ENCODE measurements at places on chromosomes 13 and 19. TPM values are rescaled to one million over a fixed set of nuclear protein-coding genes. Genes with fewer than 3 reads are reported as not detected.

- no peak for DNase-seq
Observed at GRCh38 chr19:40367577-40368434, 19.3 kb downstream of the PLD3 start.

DNA sequence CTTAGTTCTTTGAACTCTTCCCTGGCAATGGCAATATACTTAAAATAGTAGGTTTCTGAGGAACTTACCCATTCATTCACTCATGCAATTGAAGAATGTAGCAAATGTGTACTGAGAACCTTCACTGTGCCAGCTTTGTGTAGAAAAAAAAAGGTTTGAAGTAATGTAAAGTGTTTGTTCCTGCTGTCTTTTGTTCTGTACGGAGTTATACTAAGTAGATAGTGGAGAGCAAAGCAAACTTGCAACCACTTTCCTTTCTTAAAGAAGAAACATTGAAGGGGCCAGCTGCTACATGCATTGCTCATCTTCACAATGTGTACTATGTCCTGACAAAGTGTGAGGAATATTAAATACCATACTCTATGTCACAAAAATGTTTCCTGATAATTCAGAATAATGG, 68.9 kb upstream of the FREM2 start:
- DNase-seq: no peak

DNA sequence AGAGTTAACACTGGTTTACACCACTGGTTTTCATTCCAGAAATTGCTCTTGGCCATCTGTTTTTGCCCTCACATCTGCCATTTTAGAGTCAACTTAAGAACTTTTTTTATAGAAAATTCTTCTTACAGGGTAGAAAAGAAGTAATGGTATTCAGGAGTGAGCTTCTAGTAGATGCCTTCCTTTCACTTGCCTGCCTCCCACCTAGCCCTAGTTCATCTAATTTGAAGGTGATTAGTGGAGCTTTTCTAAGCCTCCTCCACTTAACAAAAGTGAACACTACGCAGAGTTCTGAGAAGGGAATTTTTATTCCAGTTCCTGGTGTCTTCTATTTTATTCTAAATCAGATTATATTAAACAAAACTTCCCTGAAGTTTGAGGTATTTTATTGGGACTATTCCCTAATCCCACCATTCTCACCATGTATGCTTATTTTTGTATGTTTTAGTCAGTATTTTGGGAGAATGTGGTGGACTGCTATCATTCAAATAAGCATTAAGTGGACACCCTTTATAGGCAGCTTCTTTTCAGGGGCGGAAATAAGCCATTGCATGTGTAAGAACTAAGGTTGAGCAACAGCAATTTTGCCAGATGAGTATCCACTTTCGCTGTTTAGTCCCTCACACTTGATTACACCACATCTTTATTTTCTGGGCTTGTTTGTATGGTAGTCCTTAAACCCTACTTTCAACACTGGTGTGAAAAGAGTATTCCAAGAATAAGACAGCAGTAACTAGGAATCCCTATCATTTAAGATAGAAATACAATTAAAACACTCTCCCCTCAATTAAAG, 156.9 kb downstream of the ENOX1 start:
- DNase-seq: no peak

DNA sequence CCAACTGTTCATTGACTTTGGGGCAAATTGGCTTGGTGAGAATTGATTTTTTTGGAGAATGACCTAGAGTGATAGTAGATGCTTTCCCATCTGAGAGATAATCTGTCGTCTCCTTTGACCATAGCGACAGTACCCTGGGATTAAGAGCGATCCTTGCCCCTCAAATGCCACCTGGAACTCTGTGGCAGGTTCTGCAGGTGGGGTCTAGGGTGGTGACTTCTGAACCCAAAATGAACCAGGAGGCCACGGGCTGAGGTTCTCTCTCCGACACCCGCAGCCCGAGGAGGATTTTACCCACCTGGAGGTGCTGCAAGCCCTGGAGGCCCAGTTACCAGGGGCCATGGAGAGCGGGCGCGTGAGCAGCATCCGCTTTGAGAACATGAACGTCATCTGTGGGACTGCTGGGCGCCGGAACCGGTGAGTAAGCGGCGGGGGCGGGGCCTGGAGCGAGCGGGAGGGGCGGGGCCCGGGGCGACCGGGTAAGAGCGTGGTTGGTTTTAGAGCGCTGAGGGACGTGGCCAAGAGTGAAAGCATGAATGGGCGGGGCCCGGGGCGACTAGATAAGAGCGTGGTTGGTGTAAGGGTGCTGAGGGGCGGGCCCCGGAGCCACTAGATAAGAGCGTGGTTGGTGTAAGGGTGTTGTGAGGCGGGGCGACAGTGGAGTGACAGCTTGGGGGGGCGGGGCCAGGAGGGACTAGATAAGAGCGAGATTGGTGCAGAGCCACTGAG, 8.6 kb downstream of the C19orf81 start:
- peak; percentile 89 for DNase-seq

DNA sequence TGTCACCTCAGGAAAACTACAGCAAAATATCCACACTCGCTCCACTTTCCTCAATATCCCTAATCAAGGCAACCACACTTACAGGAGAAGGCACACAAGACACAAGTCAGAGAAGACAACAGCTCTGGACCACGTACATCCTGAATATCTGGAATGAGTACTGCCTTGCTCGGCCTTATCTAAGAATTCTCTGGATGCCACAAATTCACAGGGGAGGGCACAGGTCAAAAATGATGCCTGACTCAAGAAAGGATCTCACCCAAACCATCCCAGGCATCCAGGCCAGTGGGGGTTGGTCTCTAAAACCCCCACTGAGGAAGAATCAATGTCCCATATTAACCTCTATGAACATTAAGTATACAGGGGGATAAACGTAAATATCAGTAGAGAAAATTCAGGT, 29.9 kb downstream of the ATP7B start:
- DNase-seq: no peak

DNA sequence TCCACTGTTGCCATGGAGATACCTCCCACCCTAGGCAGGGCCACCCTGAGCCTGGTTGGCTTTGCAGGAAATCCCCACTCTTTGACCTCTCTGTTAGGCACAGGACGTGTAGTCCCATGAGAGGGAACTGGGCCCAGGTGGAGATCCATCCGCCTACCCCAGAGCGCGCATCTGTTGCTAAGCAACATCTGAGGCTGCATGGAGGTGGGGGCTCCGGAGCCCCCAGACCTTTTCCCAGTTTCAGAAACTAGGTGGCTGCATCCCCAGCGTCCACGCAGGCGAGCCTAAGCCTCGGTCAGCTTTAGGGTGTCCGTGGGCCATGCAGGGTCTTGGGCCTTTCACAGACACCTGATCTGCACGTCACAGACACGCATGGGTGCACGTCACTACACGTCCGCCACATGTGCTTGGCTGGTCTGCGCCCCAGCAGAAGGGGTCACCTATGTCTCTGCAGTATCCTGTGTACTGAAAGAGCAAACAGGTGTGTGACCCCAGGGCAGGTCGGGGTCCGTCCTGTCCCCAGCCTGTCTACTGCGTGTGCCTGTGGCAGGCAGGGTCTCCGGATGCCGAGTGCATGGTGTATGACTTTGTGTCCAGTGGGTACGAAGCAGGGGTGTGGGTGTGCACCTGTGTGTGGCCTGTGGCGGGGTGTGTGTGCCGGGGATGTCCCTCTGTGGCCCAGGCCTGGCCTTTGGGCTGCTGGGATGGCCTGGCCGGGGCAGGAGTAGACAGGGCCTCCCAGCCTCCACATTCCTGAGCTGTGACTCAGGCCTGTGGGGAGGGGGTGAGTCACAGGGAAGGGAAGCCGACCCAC, 4.1 kb upstream of the CIRBP start:
- DNase-seq: no peak

DNA sequence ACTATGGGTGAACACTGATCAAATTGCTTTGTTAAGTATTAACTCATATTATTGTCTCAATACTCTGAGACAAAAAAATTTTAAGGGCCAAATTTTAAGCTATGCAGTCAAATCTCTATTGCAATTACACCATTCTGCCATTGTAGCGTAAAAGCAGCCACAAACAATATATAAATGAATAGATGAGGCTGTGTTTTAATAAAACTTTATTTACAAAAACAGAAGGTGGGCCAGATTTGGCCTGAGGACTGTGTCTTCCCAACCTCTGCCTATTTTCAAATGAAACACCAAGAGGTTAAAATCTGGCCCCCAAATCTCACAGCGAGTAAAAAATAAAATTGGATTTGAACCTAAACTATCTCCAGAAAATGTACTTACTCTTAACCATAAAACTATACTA, 51.7 kb downstream of the MBD3L2B start:
- no peak for DNase-seq

DNA sequence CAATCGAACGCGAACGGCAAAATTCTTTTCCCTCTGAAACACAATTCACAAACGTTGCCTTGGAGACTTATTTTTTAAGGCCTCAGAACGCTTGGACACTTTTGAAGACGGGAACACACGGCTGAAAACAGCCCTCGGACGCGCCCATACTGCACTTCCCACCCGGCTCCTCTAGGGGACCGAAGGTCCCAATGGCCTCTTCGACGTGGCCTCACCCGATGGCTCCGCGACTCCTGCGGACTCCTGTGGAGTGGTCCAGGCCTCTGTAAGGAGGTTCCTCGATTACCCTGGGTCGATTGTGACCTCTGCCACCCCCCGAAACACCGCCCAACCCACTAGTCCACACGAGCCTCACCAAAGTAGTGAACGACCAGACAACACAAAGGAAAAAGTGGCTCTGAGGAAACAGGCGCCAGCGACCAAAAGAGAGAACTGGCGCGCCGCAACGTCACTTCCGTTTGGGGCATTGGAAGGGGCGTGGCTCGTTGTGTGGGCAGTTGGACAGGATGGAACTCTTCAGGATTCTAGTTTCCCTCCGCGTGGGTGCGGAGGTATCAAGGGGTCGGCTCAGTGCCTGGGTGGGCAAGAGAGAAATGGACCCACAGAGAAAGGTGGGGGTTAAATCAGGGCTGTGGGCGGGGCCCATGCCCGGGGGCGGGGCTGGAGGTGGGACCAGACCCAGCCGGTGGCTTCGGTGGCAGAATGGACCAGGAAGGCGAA, at the start of gene ZNF560:
Gene ZNF560 (minus strand): TSS at position 434 of the 720 bp plus-strand sequence. CDS start 23,303 bp downstream, outside the sequence.
- DNase-seq: no peak

- no peak for DNase-seq
Observed at GRCh38 chr19:11781295-11782057, 14.7 kb downstream of the ZNF441 start.

GRCh38 chr19:4067396-4068046, 822 bp upstream of the ZBTB7A start:
- no peak for DNase-seq

- no peak for DNase-seq
Observed at GRCh38 chr13:44974056-44974793, 15.0 kb downstream of the NUFIP1 start.

DNA sequence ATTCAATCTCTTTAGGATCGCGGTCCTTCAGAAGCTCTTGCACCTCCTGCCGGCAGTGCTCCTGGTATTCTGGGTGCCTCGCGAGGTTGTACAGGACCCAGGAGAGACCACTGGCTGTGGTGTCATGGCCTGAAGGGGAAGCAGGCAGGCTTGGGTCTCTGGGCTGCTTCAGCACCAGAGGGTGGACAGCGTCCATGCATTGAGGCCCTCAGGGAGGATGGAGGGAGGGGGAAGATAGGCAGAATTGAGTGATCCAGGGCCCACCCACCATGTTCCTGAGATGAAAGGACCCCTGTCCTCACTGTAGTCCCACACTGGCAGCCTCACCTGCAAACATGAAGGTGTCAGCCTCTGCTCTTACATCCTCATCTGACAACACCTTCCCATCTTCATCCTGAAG, 17.9 kb upstream of the OR10H5 start:
- DNase-seq: no peak

DNA sequence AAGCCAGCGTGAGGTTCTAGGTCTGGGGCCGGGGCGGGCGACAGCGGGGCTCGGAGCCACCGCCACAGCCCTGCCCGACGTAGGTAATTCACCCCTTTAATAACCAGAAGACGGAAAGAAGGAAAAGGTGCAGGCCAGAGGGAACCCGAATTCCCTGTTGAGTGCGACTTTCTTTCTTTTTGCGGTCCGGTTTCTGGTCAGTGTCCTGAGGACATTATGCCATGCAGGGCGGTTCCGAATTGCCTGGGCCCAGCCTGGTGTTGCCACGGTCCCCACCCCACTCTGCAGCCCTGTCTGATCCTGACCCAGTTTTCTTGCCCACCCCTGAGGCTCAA, 18.4 kb upstream of the TFDP1 start:
- DNase-seq: no peak

- no peak for DNase-seq
Observed at GRCh38 chr19:11418549-11419506, at the start of gene RGL3. Gene RGL3 (minus strand): TSS chr19:11419314. CDS start chr19:11419278, 36 bp downstream.

DNA sequence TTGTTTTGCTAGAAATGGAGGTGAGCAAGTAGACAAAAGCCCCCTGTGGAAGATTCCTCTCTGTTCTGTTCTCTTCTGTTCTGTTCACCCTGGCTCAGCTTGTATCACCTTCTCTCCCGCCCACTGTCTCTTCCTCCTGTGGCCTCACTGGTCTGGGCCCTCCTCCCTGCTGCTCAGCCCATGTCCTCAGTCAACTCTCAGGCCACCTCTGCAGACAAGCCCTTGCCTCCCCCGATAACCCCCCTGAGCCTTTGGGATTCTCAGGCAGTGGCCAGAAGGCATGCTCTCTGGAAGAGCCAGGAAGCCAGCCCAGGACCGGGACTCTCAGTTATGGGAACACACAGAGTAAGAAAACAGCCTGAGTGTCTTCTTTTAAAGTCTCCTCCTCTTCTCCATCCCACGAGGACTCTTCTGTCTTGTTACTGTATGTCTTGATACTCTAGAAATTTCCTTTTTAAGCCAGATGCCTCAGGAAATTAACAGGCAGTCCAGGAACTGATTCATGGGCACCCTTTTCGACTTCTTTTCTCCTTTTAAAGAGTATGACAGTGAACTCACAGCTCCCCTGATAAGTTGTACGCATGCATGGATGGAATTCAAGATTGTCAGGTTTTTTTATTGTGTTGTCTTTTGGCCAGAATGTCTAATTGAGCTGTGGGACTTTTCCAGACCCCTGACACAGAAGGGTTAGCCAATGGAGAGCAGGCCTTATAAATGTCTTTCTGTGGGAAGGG, 33.7 kb downstream of the SHISA2 start:
- no peak for DNase-seq

DNA sequence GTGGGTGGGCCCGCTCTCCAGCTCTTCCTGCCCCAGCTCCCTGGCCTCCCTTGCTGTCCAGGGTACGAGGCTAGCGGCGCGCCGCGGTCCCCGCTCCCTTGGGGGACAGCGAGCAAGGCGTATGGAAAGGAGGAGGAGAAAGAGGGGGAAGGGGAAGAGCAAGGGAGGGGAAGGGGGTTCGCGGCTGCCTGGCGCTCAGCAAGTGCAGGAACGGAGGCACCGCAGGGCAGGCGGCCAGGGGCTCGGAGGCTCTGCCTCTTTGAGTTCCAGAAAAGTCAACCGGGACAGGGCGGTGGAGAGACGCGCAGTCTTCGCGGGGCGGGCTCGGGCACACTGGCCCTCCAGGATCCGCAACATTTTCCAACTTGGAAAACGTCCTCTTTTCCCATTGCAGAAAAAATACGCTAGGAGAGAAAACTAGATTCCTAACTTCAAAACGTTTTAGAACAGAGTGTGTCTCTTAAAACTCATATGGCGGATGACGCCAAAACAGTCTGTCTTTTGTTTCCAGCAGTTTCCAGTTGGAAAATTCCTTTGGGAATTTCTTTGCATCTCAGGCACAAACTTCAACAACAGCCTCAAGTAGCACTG, 23.1 kb upstream of the TNFRSF19 start:
- DNase-seq: no peak

GRCh38 chr19:42010245-42011126, 16.5 kb upstream of the ATP1A3 start:
- no peak for DNase-seq

GARIN5B gene
- not detected for total RNA-seq

LGALS7 gene
- total RNA-seq: 1,491 TPM

ZNF253 gene
- total RNA-seq: 10.3 TPM

NAPSA gene
- 3.7 TPM for total RNA-seq

VSIG10L gene
- 20.4 TPM for total RNA-seq

HIPK4 gene
- total RNA-seq: 0.42 TPM

DMKN gene
- total RNA-seq: 5,774 TPM

KLK6 gene
- total RNA-seq: 56.9 TPM

All from suprapubic skin (tissue), 4 donors.